ENCODE measurements at places on chromosomes 12 and 14. TPM values are rescaled to one million over a fixed set of nuclear protein-coding genes. Genes with fewer than 3 reads are reported as not detected.

The B4GALNT1 gene
- 3.3 TPM for total RNA-seq

The EML1 gene
- total RNA-seq: 34.1 TPM

The NFE2 gene
- 0.57 TPM for total RNA-seq

The ASB2 gene
- 35.1 TPM for total RNA-seq

The CBLN3 gene
- 2.2 TPM for total RNA-seq

The TAS2R43 gene
- 3.0 TPM for total RNA-seq

The FAM186B gene
- 1.2 TPM for total RNA-seq

The GALNT16 gene
- 1.6 TPM for total RNA-seq

The ATN1 gene
- total RNA-seq: 112 TPM

The OLR1 gene
- 3.4 TPM for total RNA-seq

The HOXC12 gene
- total RNA-seq: not detected

The TROAP gene
- 1.3 TPM for total RNA-seq

The CELA1 gene
- not detected for total RNA-seq

DNA sequence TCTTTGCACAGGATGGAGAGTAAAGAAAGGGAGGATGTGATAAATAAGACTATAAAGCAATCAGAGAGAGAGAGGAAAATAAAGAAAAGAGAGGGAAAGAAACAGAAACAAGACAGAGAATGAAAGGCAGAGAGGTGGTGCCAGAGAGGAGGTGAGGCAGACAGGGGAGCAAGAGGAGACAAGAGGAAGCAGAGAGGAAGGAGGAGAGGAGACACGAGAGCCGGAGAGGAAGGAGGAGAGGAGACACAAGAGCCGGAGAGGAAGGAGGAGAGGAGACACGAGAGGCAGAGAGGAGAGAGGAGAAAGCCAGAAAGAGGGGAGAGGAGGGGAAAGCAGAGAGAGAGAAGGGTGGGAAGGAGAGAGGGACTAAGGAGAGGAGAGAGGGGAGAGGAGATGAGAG, 125.2 kb downstream of the PAPOLA start:
- DNase-seq: no peak

DNA sequence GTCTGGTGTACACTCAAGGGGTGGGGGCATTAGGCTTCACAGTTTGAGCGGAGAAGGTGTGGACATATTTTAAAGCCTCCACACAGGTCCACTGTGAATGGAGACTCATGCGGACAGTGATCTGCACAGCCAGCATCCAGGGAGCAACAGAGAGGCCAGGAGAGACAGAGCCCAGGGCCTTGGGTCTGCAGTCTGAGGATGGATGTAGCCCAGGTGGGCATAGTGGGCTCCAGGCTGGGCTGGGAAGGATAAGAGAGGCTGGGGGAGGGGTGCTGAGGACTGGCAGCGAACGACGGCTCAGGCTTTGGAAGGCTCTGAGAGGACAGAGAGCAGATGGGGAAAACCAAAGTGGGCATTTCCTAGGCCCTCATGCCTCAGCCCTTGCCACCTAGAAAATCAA, 128.8 kb downstream of the PAPOLA start:
- DNase-seq: peak; percentile 22

- no peak for DNase-seq
These were observed 1.4 kb upstream of the TRMT61A start for GRCh38 chr14:103527408-103528145.

GRCh38 chr12:62098132-62098531, 162.1 kb upstream of the USP15 start:
- DNase-seq: no peak

- DNase-seq: peak; percentile 65
These were observed 14.8 kb downstream of the ZBTB39 start for GRCh38 chr12:56991319-56992246.

GRCh38 chr12:68198507-68199086, 27.0 kb downstream of the IL26 start:
- DNase-seq: no peak

GRCh38 chr14:93984070-93984469, 7.7 kb upstream of the ASB2 start:
- no peak for DNase-seq

GRCh38 chr12:5497329-5498053, 65.6 kb downstream of the NTF3 start:
- no peak for DNase-seq

GRCh38 chr12:49105504-49106084, 5.1 kb downstream of the LMBR1L start:
- DNase-seq: peak; percentile 78

DNA sequence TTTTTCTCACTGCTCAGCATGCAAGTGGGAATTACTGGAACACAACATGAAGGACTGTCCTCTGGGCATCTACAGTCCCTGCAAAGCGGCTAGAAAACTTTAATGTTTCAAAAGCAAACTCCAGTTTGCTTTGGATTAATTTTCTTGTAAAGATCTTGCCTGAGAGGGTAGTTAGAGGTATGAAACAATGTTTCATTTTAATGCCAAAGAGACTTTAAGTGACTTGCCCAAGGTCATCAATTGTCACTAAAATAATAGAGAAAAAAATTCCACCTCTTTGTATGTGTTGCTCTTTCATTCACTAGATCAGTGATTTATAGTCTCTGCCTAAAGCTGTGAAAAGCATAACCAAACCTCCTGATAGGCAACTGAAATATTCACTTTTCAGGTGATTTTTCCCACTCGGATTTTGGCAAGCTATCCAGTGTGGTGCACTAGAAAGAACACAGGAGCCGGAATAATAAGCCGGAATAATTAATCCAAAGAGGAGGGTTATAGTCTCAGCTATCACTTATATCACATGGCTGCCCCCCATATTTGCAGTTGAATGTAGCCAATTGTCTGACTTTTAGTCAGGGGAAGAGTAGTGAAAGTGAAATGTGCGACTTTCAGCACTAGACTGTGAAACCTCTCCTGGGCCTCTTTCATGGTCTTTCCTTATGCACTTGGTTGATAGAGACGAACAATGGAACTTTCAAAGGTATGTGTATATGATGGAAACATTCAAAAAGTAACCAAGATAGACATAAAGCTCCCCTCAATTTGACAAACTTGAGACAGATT, 107.7 kb downstream of the SLC6A15 start:
- DNase-seq: no peak

DNA sequence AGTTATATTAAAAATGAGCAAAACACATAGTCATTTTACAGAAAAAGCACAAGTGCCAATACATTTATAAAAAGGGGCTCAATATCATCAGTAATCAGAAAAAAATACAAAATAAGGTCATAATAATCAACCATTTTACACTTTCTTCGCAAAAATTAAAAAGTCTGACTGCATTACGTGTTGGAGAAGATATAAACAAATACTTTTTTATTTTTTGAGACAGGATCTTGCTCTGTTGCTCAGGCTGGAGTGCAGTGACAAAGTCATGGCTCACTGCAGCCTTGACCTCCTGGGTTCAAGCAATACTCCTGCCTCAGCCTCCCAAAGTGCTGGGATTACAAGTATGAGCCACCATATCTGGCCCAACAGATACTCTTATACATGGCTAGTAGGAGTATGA, 181.5 kb upstream of the DIO3 start:
- no peak for DNase-seq

DNA sequence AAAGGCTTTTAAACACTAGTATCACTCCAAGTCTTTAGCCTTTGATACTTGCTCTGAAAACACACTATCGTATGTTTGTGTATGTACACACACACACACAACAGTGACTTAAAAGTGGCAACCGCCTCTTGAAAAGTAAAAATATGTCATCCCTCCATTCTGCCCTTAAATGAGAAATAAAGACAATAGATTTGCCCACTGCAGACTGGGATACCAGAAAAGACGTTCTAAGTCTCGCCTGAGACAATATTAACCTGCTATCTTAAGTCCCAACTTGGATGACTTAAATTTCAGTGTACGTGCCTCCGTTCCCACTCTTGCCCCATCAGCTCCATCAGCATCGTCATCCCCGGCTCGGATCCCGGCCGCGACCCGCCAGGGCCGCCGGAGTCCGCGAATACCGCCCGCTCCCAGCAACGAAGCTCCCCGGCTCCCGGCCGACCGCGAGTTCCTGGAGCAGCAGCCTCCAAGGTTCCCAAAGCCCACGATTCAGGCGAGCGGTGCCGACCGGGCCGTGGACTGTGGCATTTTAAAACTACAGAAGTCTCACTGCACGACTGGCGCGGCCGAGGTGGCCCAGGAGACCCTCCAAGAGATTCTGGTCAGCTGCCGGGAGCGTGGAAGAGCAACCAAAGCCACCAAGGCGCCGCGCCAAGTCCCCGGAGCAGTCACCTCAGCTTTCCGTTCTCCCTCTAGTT, 2.8 kb upstream of the ARID2 start:
- peak; percentile 70 for DNase-seq

GRCh38 chr14:90446405-90446804, 49.6 kb downstream of the CALM1 start:
- DNase-seq: no peak

GRCh38 chr12:119326341-119326740, 8.2 kb upstream of the CCDC60 start:
- no peak for DNase-seq

GRCh38 chr12:91182636-91183455, at the start of gene DCN:
Gene DCN, minus strand, starts transcription at chr12:91182817. Its CDS starts 4,265 bp downstream, at chr12:91178552.
- no peak for DNase-seq

GRCh38 chr14:39372656-39373055, 59.6 kb downstream of the FBXO33 start:
- no peak for DNase-seq

- DNase-seq: peak; percentile 89
These were observed 28.7 kb downstream of the CCDC85C start for GRCh38 chr14:99575043-99576023.

All from ureter (tissue), 1 donor.